ENCODE measurements at places on chromosomes 13 and 19. TPM values are rescaled to one million over a fixed set of nuclear protein-coding genes. Genes with fewer than 3 reads are reported as not detected.

The PDE4C gene
- total RNA-seq = 0.59 TPM

The USP12 gene
- total RNA-seq = 20.7 TPM

The KRTDAP gene
- total RNA-seq = not detected

The GSX1 gene
- not detected for total RNA-seq

Data from tibial nerve (tissue), 4 donors.